M059J (cell line): ENCODE measurements at places on chromosomes 1 and 21. TPM values are rescaled to one million over a fixed set of nuclear protein-coding genes. Genes with fewer than 3 reads are reported as not detected.

Gene FMO3
- total RNA-seq = 0.10 TPM in 1 of 2 replicates, not detected in the other

Gene DRAXIN
- 0.12 and 0.25 TPM in 2 replicates for total RNA-seq

Gene NPR1
- total RNA-seq = not detected in 2 replicates

Gene MATN1
- total RNA-seq = 0.10 TPM in 1 of 2 replicates, not detected in the other

Gene CD101
- 0.07 and 1.2 TPM in 2 replicates for total RNA-seq

Gene ZMPSTE24
- 88.3 and 109 TPM in 2 replicates for total RNA-seq

Gene KRTAP15-1
- not detected in 2 replicates for total RNA-seq

Gene RSPH1
- not detected in 2 replicates for total RNA-seq

Gene PSRC1
- 68.3 and 83.5 TPM in 2 replicates for total RNA-seq

Gene KRTAP19-1
- total RNA-seq = not detected in 2 replicates

Gene BECN2
- total RNA-seq = not detected in 2 replicates

Gene PDE4B
- 2.8 and 5.8 TPM in 2 replicates for total RNA-seq

Gene LCE6A
- total RNA-seq = not detected in 2 replicates

Gene STRIP1
- total RNA-seq = 28.6 and 30.3 TPM in 2 replicates

Gene VWA5B1
- not detected in 2 replicates for total RNA-seq

Gene PLXNA2
- 2.0 and 2.8 TPM in 2 replicates for total RNA-seq

Gene PTPN22
- total RNA-seq = 1.7 and 1.9 TPM in 2 replicates

Gene FCRL6
- not detected in 2 replicates for total RNA-seq

Gene HOOK1
- 0.07 TPM in 1 of 2 replicates, not detected in the other for total RNA-seq

Gene RPE65
- not detected in 2 replicates for total RNA-seq

Gene TNFRSF4
- total RNA-seq = not detected in 2 replicates

Gene LAD1
- 0.07 TPM in 1 of 2 replicates, not detected in the other for total RNA-seq

Gene EPHA8
- not detected in 2 replicates for total RNA-seq

Gene EXO5
- total RNA-seq = 13.8 and 15.9 TPM in 2 replicates

Gene ATP6V1G3
- 0.84 TPM in 1 of 2 replicates, not detected in the other for total RNA-seq

Gene CRYAA
- not detected in 2 replicates for total RNA-seq

Gene CATSPERE
- total RNA-seq = 0.20 and 0.25 TPM in 2 replicates

Gene KPRP
- total RNA-seq = not detected in 2 replicates

Gene MPL
- total RNA-seq = not detected in 2 replicates

Gene GART
- 89.8 and 114 TPM in 2 replicates for total RNA-seq

Gene ITLN2
- total RNA-seq = not detected in 2 replicates

Gene ARMH1
- 0.37 and 2.8 TPM in 2 replicates for total RNA-seq

Gene METTL18
- 3.4 and 5.4 TPM in 2 replicates for total RNA-seq

Gene NTNG1
- 5.8 and 8.3 TPM in 2 replicates for total RNA-seq

Gene LCE2C
- total RNA-seq = not detected in 2 replicates

Gene PEA15
- total RNA-seq = 217 and 240 TPM in 2 replicates

Gene GBP7
- not detected in 2 replicates for total RNA-seq

Gene C2CD2
- total RNA-seq = 13.2 and 32.1 TPM in 2 replicates
